GM23338 (cell line): ENCODE measurements at places on chromosomes 12 and 14. TPM values are rescaled to one million over a fixed set of nuclear protein-coding genes. Genes with fewer than 3 reads are reported as not detected.

GRCh38 chr14:89382487-89382886 lies 34.5 kb downstream of the FOXN3 start:
- no peak for DNase-seq

Gene ACRBP
- 2.2 TPM in 1 of 2 replicates, not detected in the other for total RNA-seq

Gene USP15
- total RNA-seq = 29.5 and 33.0 TPM in 2 replicates

GRCh38 chr12:70091021-70091521 lies 152.2 kb upstream of the CNOT2 start:
- no peak for DNase-seq

GRCh38 chr12:27861428-27862167 lies 81.6 kb upstream of the MANSC4 start:
- DNase-seq = no peak

- peak; percentile 86 for DNase-seq
These were observed 58.3 kb upstream of the EEA1 start for GRCh38 chr12:92987362-92987761.

DNA sequence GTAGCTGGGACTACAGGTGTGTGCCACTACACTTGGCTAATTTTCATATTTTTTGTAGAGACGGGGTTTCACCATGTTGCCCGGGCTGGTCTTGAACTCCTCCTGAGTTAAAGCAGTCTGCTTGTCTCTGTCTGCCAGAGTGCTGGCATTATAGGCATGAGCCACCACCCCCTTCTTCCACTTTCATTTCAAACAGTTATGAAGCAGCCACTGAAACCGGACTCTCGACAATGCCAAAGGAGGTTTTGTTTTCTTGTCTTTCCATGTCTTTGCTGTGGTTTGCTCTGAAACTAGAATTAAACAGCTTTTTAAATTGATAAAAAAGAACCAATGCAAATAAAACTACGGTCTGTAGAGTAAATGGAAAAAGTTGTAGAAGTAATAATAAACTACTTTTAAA lies 30.4 kb downstream of the RAP1B start:
- DNase-seq = no peak

Gene LGR5
- total RNA-seq = 0.17 and 0.66 TPM in 2 replicates

Gene TAPBPL
- total RNA-seq = 0.59 and 0.66 TPM in 2 replicates

Gene TNS2
- 5.7 and 6.9 TPM in 2 replicates for total RNA-seq

GRCh38 chr12:131266591-131267467 lies 313.1 kb downstream of the ADGRD1 start:
- DNase-seq = no peak
